ENCODE measurements at places on chromosomes 1 and 21.

GRCh38 chr1:201714542-201715329 lies 114.2 kb upstream of the IPO9 start:
- DNase-seq: no peak

DNA sequence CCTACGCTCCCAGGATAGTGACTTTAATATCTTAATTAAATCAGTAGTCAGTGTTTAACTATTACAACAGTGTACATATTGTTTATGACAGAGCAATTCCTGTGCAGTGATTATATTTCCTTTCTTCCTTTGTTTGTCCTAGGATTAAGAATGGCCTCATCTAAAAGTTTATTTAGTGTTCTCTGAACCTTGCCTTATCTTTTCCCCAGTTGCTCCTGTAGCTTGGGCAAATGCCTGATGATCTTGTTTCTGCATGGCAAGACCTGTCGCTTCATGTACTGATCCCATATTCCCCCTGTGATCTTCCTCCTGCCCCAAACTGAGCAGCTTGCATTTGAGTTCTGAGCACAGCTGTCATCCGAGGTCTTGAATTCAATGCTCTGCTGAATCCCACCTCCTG lies 69.1 kb upstream of the STUM start:
- DNase-seq: no peak

DNA sequence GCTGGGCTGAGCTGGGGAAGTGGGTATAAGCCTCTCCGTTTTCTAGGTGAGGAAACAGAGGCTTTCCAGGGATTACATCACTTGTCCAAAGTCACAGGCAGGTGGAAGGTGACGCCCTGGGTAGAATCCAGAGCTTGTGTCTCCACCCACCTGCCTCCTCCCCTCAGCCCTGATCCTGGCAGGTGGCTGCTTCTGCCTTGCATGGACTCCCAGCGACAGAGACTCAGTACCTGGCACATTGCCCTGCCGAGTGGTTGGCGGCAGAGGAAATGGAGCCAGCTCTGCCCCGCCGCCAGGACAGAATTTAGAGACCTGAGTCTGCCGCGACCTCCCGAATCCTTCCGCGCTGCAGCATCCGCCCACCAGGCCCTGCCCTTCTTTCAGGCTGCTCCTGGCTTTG lies 2.1 kb downstream of the PLA2G2E start:
- no peak for DNase-seq

- DNase-seq: no peak
These were observed 42.7 kb upstream of the ADARB1 start for GRCh38 chr21:45031571-45032191.

GRCh38 chr1:237205400-237206064 lies 163.5 kb downstream of the RYR2 start:
- DNase-seq: no peak

GRCh38 chr1:244901400-244902015 lies 37.2 kb upstream of the HNRNPU start:
- DNase-seq: no peak

DNA sequence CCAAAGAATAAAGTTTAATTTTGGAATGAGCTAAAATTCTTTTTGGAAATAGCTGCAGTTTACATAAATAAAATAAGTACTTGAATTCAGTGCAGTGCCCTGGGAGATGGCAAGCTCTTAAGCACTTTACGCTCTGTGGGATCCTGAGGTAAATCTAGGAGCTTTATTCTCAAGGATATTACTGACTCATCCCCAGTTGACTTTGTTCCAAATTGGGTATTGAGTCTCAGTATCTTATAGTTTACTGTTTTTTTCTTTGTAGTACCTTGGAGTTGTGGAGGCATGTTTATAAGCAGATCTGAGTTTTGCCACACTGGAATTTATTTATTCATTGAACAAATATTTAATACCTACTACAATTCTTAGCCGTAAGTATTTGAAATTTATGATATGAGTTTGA lies 27.4 kb upstream of the HRNR start:
- DNase-seq: no peak

- DNase-seq: no peak
These were observed 11.8 kb upstream of the OTUD7B start for GRCh38 chr1:150022357-150022756.

GRCh38 chr1:19254416-19254815 lies 2.8 kb downstream of the MRTO4 start:
- no peak for DNase-seq

DNA sequence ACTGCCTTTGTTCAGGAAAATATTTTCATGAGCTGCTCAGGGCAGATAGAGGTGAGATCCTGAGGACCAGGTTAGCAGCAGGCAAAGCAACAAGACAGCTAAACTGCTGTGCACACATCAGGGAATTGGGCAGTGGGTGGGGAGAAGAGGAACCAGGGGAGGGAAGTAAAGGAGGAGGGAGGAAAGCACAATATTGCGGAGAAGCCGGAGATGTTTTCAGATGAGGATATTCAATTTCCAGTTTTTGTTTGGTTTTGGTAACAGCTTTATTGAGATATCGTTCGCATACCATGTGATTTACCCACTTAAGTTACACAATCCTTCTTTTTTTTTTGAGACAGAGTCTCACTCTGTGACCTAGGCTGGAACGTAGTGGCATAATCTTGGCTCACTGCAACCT lies 34.5 kb downstream of the EPHA10 start:
- DNase-seq: no peak

- DNase-seq: no peak
These were observed 9.1 kb upstream of the IER5 start for GRCh38 chr1:181079382-181079781.

GRCh38 chr1:30891227-30891552 lies 17.4 kb downstream of the SDC3 start:
- no peak for DNase-seq

DNA sequence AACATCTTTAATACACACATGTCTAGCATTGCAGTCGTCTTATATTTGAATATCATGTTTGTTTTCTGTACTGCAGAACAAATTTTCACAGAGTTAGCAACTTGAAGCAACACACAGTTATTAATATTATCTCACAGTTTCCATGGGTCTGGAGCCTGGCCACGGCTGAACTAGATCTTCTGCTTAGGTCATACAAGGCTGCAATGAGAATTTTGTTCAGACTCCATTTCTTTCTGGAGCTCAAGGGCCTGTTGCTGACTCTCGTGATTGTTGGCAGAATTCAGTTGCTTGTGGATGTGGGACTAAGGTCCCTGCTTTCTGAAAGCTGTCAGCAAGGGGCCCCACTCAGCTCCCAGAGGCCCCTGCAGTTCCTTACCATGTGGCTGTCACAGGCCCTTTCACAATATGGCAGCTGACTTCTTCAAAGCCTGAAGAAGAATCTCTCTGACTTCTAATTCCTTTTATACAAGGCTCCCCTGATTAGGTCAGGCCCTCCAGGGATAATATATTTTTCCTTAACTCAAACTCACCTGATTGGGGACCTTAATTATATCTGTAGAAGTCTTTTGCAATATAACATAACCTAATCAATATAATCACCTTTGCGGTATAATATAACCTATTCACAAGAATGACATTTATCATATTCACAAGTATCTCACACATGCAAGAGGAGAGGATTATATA lies 296.3 kb downstream of the NFIA start:
- DNase-seq: no peak

GRCh38 chr1:61255358-61255703 lies 173.0 kb downstream of the NFIA start:
- no peak for DNase-seq

DNA sequence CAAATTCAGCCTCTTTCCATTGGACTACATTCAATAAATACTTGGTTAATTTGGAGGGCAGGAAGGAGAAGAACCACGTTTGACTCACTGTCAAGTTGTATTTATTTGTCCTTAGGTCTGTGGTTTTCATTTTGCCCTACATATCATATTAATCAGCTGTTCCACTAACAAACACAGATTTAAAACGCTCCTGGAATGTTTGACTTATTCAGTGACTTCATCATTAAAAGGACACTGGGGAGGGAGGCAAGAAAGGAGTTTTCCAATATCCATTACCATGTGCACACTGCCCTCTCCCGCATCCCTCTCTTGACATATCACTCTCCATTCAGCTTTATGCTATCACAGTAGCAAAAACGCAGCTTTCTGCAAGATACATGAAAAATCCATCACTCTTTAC lies 98.2 kb upstream of the C1orf87 start:
- no peak for DNase-seq

DNA sequence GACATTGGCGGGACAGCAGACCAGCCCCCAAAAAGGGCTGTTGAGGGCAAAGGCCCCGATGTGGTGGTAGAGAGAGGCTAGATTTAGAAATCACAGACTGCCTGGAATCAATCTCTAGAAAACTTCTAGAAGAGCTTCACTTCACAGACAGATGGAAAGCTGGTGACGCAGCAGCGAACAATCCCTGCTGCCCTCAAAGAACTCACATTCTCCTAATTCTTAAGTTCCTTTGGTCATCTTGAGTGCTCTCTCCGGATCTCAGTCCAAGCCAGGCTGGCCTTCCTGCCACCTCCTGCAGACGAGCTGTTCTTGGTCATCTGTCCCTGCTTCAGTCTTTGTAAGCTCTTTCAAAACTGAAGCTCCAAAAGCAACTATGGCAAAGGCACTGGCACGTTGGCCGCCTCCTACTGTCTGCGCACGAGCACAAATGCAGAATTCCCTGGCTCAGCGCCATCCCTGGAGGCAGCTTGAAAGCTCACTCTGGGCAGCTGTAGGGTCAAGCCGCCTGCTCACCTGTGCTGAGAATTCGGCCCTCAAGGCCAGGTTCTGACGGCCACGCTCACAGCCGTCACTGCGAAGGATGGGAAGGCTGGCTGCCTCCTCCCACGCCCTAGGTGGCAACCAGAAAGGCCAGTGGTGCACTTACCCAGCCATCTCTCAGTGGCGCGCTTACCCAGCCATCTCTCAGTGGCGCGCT lies 110.6 kb downstream of the NPHP4 start:
- DNase-seq: no peak

DNA sequence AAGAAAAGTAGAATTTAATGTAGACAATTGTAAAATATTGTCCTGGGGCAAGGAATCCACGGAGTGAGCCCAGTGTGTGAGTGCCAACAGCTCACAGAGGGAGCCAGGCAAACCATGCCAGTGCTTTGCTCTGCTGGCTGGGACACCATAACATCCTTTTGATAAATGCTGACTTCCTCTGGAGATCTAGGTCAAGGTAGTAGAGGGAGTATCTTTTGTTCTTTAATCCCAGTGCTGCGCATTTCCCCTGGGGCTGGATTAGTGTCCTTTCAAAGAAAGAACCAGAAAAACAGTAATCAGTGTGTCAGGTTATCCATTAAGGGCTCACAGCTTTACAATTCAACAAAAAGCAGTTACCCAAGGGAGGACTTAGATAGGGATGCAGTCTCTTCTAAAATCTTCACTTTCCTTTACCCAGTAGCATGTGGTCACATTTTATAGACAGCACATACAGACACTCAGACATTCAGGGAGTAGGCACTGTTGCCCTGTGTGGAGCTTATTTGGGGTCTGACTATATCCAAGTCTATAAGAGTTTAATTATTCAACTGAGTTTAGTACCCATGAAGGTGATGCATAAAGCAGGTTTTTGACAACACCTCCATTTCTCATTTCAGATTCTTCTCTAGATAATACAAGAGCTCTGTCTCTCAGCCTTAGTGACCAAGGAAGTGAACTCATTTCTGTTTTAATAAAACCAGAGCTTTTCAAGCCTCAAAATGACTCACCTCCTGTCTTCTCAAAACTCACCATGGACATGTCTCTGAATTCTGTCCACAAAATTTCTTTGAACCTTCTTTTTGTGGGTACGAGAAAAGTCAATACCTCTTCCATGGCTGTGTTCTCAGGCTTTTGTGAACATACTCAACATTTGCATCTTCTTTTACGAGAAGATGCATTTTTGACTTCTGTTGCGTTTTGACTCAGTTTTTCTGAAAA lies 215.3 kb downstream of the BRINP2 start:
- no peak for DNase-seq

DNA sequence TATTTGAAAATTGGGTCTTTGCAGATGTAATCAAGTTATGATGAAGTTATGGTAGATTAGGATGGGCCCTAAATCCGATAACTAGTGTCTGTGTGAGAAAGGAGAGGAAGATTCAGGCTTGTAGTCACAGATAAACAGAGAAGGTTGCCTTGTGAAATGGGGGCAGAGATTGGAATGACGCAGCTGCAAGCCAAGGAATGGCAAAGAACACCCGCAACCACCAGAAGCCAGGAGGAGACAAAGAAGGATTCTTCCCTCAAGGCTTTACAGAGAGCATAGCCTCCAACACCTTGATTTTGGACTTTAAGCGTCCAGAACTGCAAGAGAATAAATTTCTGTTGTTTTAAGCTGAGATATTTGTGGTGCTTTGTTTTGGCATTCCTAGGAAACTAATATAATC lies 35.4 kb upstream of the COL24A1 start:
- no peak for DNase-seq

GRCh38 chr1:198837278-198838021 lies 198.6 kb downstream of the PTPRC start:
- DNase-seq: no peak

GRCh38 chr1:198623752-198624647 lies 14.8 kb upstream of the PTPRC start:
- no peak for DNase-seq

GRCh38 chr1:40391688-40392145 lies 18.2 kb downstream of the SMAP2 start:
- no peak for DNase-seq

DNA sequence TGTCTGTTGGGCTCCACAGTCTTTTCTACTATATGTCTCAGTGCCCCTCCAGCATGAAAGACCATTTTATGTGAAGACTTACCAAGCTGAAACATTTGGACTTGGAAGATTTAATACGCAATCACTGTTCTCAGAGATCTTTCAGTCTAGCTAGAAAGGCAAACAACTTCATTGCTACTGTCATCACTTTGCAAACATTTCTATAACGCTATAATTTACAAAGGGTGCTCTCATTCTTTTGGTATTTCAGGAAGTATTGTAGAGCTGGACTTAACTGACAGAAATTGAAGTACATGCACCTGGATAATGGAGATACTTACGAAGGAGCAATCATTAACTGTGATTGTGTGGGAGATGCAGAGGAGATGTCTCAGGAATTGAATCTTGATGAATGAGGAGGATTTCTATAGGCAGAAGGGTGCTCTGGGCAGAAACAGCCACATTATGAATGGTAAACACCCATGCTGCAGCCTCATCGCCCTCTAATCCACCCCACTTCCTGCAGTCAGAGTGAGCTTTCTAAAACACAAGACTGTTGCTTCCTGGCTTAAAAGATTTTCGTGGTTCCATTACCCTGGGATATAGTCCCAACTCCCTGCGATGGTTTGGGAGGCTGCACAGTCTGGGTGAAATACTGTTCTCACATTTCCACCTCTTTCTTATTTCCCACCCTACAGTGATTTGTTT lies 75.1 kb upstream of the GNG12 start:
- DNase-seq: no peak

- no peak for DNase-seq
These were observed 127.2 kb downstream of the IGSF21 start for GRCh38 chr1:18234790-18235242.

- DNase-seq: no peak
These were observed 884 bp downstream of the SPATA6 start for GRCh38 chr1:48470950-48471690.

GRCh38 chr1:61152469-61153105 lies 70.2 kb downstream of the NFIA start:
- DNase-seq: no peak

- DNase-seq: no peak
These were observed 1.9 kb upstream of the AK5 start for GRCh38 chr1:77279929-77280328.

GRCh38 chr1:118257946-118258345 lies 72.9 kb upstream of the SPAG17 start:
- no peak for DNase-seq
